CMK (cell line): ENCODE measurements at places on chromosomes 3 and 15.

- DNase-seq, result no peak
Measured at GRCh38 chr3:73786321-73786807, 161.6 kb upstream of the PDZRN3 start.

- peak; percentile 97 for DNase-seq
Measured at GRCh38 chr15:43791993-43792760, at the start of gene SERF2. Gene SERF2 (plus strand): TSS chr15:43792320. CDS start chr15:43792377, 57 bp downstream.

DNA sequence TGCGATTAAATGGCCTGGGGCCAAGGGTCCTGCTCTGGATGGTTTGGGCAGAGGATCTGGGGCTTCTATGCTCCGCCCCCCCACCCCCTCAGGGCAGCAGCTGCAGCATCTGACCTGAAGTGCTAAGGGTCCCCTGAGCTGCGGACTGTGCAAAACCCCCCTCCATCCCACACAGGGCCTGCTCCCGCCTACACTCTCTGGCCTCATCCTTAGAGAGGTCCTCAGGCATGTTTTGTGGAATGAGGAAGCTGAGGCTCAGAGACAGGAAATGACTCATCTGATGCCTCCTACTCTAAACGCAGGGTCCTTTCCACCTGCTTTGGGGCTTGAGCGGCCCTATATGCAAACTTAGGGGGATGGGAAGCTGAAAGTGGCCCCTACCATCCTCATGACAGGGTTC, 59.5 kb upstream of the CTSH start:
- DNase-seq, result no peak

- DNase-seq, result no peak
Measured at GRCh38 chr15:69038508-69038907, 24.0 kb downstream of the NOX5 start.

GRCh38 chr3:142046320-142047020, 102.9 kb downstream of the TFDP2 start:
- peak; percentile 92 for DNase-seq

GRCh38 chr15:96331144-96331944, 844 bp downstream of the NR2F2 start:
- DNase-seq, result no peak

GRCh38 chr15:51403072-51403878, 61.8 kb downstream of the GLDN start:
- peak; percentile 1 for DNase-seq

DNA sequence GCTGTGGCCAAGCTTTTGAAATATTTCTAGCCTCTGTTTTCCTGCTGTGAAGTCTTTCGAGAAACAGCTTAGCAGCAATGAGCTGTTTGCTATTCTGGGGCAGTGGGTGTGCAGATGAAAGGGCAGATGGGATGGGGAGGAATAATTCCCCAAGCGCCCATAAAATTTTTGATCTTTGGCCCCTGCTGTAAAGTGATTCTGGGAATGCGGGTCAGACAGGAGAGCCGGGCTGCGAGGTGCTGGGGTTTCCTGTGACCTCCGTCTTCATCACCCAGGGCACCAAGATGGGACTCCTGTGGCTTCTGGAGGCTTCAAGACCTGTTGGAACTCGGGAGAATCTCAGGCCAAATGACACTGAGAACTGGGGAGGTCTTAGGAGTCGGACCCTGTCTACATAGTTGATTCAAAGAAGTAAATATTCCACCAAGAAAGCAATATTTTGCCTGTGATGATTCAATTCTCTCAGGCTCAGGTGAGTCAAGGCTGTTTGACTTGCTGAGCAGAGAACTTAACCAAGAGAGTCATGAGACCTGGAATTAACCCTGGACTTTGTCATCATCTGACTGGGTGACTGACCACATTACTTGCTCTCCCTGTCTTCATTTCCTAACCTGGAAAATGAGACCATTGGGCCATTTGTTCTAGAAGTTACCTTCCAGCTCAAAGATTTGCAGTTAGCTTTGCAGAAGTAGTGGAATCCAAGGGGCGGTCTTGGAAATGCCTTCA, 86.4 kb downstream of the POLR2M start:
- no peak for DNase-seq

DNA sequence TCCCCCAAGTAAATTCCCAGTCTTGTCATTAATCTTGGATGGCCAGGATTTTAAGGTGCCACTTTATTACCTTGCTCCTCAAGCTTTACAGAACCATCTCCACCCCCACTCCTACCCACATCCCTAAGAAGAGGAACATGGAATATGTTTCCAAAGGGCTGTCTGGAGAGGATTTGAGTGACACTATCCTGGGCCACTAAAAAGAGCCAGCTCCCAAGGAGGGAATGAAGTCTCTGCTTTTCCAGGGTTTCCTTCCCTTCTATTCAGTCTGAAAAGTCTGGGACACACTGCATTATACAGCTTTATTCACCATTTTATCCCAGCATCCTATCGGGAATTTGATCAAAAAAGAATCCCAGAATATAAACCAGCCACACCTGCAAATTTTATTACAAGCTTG, 35.6 kb upstream of the MECOM start:
- no peak for DNase-seq
